ENCODE measurements at places on chromosomes 3 and 15.

DNA sequence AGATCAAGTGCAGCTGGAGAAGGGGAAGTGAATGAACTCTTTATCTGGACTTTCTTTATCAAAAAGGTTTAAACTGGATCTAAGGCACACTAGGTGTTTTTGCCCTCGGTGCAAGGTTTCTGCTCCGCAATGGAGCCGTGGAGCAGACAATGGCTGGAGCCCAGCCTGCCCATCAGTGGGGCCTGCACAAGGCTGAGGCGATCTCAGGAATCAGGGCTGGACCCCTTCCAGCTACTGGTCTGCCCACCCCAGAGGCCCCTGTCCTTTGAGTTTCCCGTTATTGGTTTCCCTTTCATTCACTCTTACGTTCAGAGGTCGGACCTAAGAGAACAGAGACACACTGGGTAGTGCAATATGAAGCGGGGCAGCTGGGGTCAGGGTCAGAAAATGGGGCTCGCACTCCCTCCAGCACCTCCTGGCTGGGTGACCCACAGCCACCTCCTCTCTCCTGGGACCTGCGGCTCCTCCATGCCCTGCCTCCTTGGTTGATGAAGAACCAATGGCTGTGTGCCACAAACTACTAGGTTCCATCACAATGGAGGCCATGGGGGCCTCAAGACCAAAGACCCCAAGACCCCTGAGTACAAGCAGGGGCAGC is 164.6 kb downstream of the CHSY1 start:
- DNase-seq = no peak

DNA sequence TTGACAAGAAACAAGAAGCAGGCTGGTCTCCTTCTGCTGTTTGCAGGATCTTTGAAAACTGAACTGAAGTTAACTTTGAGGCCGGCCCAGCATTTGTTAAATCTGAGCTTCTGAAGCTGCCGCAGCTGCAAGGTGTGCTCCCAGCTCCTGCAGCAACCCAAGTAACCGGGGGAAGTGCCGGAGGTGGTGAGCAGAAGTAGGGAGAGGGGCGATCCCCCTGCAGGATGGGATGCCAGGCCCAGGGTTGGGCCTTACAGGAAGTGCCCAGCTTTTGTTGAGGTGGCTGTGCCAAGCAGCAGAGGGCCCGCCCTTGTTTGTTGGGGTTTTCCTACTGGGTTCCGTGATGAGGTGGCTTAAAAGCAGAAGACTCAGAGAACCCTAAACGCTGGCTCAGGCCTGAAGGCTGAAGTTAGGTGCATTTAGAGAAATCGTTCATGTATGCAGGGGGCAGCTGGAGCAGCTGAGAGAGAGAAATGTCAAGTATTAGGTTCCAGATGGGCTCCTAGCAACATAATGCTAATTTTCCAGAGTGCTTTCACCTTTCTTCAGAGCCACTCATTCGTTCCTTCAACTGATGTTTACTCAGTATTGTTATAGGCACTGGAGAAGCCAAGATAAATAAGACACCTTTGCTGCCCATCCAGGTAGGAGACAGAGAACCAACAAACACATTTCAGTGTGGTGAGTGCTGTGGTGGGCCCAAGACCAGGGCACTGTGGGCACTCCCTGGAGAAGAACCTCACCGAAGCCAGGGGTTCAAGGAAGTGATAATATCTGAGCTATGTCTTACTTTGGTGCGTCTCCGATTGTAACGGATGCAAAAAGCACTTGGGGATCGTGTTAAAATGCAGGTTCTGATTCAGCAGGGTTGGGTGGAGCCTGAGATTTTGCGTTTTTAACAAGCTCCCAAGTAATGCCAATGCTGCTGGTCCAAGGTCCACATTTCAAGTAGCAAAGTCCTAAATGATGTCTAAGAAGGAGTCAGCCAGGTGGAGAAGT is 42.2 kb upstream of the PLCL2 start:
- peak; percentile 73 for DNase-seq

DNA sequence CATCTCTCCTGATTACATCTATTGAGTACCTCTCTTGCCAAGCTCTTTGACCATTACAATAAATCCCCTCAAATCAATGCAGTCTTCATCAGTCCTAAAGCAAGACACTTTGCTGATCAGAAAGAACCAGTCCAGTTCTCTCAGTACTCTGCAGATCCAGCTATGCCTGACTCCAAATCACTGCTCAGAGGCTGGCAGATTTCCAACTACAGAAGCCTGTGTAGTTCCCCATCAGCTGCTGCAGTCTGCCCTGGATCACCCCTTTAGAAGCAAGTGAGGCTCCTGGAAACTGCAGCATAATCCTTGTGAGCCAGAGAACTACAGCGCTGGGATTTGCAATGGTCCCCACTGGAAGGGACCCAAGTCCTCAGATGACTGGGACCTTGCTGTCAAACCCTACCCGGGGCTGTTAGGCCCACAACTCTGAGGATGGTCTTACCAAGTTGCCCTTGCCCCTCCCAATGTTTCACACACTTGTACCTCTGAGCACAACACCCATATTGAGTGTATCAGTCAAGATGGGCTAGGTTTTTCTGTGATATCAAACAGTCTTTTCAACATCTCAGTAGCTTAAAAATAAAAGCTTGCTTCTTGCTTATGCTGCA is 81.9 kb upstream of the TOPAZ1 start:
- no peak for DNase-seq

DNA sequence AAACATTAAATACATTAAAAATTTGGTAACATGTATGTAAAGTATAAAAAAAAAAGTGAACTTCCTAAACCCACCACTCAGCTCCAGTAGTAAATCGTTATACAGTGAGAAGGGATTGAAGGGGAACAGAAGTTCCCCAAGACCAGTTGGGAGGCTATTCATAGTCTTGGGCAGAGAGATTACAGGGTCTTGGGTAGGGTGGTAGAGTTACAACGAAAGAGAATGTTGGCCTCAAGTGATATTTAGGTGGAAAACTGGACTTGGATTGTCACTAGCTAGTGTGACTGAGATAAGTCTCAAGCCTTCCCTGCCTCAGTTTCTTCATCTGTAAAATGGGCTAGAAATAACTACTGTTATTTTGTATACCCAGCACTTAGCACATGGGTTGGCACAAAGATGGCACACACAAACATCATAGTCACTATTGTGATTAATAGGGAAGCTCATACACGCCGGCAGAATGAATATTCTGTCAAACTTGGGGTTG is 431 bp upstream of the YEATS2 start:
- no peak for DNase-seq

DNA sequence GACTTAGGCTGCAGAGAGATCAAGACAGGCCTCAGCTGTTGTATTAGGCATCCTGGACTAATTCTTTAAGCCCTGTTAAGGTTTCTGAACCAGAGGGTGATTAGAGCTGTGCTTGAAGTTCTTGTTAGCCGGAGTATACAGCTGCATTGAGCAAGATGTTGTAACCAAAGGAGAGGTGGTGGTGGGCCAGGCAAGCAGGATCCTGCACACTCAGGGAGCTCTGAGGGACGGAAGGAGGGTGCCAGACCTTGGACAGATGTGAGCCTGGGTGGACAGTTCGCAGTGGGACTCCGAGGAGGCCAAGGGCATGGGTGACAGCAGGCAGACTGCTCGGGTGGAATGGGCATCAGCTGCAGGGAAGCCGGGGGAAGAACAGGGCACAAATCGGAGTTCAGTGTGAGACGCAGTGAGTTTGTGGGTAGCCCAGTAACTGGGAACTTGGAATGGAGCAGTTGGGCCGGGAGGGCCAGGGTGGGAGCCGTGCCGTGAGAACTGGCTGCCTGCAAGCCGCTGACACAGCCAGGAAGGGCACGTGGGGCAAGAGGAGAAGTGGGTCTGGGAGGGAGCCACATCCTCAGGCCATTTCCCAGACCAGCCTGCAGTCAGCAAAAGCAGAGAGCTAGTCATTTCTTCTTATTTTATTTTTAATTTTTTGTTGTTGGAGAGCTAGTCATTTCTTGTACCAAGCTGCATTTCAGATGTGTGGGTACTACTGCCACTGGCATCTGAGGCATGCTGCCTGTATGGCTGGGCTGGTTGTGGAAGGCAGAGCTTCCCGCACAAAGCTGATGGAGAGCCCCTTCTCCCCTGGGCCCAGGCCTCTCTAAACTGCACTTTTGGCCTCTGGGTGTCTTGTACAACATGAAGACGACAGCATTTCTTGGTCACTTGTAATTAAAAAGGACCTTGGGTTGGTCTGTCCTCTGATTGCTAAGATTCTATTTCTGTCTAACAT is 61.0 kb downstream of the PGPEP1L start:
- no peak for DNase-seq

GRCh38 chr3:38165722-38166387 is 518 bp downstream of the OXSR1 start:
- no peak for DNase-seq

- DNase-seq = no peak
These were observed 70.4 kb upstream of the KY start for GRCh38 chr3:134721214-134721613.

DNA sequence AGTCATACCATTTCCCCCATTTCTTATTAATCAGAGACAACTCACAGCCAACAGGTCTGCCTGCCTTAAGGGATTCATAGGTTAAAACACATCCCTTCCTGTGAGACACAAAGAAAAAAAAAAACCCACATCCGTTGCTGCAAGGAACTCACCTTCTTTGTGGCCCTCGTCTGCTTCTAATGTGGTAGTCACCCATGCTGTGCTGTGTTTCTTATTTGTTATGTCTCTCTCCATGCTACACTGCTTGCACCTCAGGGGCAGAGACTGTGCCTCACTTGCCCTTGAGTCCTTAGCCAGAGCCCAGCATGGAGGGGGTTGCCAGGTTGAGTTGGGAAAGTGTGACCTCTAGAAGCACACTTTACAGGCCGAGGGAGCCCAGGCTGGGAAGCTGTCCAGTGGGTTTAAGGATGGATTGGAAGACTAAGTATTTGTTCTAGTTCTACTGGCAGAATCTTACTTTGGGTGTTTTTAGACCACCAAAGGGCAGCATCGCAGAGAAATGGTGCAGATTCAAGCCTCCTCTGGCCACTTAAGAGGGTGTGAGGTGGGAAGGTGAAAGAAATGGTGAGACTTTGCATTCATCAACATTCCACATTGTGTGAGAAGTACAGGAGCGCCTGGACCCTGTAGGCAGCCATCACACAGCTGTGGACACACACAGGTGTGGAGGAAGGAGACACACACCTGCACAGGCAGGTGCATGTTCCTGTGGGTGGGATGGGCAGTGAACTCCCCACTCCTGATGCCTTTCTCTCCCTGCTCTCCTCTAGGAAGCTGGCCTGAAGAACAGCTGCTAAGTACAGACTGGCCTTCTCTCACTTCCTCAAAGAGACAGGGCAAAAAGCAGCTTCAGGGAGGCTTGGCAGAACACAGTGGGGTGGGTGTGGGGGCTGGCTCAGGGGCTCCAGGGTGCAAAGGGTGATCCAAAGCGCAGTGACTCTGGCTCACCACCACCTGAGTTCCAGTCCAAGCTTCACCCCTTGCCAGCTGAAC is 48.8 kb downstream of the GLB1 start:
- no peak for DNase-seq

- DNase-seq = no peak
These were observed 671.3 kb upstream of the NECTIN3 start for GRCh38 chr3:110400315-110400714.

GRCh38 chr3:140765246-140765645 is 87.4 kb downstream of the TRIM42 start:
- DNase-seq = no peak

- no peak for DNase-seq
These were observed 56.3 kb downstream of the OSBPL10 start for GRCh38 chr3:31924610-31925270.

- no peak for DNase-seq
These were observed 96.0 kb upstream of the ZNF385D start for GRCh38 chr3:21847005-21847404.

DNA sequence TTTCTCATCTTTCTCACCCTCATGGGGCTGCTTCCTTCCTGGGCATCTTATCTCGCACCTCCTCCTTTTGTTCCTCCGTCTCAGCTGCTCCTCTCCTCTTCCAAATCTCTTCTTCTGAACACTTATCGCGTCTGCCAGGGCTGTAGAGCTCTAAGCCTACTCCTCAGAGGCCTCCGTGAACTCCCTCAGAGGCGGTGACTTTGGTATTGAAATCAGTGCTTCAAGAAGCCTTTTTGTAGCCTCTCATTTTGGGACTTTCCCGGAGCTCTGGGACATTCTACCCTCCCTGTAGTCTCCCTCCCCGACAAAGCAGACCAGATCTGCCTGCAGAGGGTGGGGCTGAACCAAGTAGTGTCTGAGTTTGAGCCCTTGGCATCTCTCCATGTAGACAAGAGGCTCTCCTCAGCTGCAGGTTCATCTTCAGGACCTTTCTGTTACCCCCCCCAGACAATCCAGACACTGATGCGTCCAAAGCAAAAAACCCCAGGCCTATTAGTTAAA is 17.5 kb upstream of the CPNE9 start:
- DNase-seq = no peak

DNA sequence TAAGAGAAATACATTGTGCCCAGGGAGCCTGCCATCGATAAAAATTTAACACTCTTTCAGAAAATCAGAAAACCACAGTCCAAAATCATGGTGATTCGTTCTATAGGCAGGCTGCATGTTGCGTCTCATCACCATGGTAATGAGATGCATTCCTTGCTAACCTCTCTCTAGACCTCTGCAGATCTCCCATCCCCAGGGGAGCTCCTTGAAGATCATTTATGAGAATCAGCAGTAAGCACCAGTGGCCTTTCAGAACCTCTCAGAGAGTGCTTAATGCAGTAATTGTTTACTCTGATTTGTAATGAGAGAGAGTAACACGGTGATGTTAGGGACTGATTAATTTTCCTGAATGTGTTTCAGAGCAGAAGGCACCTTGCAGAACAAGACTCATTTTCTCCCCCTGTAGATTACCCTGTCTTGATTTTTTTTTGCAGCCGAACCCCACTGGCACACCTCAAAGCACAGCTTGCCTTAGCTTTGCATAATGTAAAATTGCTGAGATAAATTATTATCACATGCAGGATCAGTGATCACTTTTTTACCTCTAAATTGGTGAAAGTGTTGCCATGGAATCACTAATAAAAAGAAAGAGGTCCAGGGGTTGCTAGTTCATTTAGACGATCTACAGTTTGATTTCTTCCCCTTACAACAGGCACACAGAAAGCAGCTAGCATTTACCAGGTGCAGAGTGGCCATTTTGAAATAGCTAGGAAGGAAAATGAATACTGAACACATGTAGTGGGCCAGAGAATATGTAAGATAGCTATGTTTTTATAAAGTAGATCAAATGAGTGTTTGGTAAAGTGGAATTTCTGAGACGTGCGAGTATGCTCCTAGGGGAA is 98.9 kb upstream of the CHL1 start:
- no peak for DNase-seq

DNA sequence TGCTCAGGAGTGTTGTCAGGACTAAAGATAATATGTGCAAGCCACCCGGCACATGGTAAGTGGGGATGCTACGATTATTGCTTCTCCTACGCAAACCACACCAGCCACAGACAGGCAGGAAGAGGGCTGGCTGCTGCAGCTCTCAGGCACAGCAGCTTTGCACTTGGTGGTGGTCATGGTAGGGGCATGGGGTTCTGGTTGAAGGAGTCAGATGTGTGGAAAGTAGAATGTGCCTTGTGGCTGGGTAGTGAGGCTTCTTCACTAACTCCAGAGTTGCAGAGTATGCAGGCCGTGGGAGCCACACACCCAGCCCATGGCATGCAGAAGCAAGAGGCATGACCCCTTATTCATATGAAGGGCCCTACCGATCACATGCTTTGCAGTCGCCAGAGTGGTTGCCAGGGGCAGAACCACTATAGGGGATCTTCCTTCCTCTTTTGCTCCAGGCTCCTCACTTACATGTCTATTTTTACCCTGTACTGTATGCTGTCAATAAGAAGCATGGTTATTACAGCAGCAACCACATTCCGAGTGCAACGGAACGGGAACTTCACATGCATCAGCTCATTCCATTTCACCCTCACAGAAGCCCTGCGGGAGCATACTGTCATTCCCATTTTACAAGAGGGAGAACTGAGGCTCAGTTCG is 59.2 kb upstream of the HERC1 start:
- no peak for DNase-seq

All from DMS 273 treated with DMSO at 0.1 percent for 48 hours (cell line).